ENCODE measurements at places on chromosomes 7 and 10.
A peak's percentile ranks its signal among the peaks of the same experiment; 100 is the strongest.

GRCh38 chr7:45400680-45401079, 173.5 kb upstream of the ADCY1 start:
- DNase-seq = no peak

DNA sequence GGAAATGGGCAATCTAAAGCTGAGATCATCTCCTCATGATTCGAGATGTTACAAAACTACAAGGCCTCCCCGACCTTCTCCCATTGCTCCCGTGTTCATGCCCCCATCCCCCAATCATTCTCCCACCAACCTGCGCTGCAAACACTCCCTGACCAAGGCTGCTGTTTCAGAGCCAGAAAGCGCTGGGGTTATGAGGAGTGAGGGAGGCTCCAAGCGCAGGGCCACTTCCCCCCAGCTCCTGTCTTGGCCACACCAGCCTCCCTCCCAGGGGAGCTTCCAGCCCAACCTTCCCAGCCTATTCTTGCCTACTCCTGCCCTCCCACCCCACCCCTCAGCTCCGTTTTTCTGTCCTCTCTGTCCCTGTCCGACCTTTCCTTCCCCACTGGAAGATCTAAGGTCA, 14.7 kb upstream of the NODAL start:
- no peak for DNase-seq

DNA sequence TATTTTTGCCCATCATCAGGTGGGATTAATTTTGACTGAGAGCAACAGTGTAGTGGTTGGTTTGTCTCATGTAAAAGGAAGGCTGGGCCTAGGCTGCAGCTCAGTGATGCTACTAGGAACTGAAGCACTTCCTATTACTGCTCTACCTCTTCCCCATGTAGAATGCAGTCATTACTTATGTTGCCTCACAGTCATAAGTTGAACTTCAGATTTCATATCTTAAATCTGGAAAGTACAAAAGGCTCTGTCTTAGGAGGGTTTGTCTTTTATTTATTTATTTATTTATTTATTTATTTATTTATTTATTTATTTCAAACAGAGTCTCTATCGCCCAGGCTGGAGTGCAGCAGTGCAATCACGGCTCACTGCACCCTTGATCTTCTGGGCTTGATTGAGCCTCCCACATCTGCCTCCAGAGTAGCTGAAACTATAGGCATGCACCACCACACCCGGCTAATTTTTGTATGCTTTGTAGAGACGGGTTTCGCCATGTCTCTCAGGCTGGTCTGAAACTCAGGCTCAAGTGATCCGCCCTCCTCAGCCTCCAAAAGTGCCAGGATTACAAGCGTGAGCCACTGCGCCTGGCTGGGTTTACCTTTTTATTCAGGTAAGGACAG, 721.7 kb upstream of the GALNT17 start:
- no peak for DNase-seq

- no peak for DNase-seq
Observed at GRCh38 chr10:71423250-71423649, 26.5 kb downstream of the CDH23 start.

DNA sequence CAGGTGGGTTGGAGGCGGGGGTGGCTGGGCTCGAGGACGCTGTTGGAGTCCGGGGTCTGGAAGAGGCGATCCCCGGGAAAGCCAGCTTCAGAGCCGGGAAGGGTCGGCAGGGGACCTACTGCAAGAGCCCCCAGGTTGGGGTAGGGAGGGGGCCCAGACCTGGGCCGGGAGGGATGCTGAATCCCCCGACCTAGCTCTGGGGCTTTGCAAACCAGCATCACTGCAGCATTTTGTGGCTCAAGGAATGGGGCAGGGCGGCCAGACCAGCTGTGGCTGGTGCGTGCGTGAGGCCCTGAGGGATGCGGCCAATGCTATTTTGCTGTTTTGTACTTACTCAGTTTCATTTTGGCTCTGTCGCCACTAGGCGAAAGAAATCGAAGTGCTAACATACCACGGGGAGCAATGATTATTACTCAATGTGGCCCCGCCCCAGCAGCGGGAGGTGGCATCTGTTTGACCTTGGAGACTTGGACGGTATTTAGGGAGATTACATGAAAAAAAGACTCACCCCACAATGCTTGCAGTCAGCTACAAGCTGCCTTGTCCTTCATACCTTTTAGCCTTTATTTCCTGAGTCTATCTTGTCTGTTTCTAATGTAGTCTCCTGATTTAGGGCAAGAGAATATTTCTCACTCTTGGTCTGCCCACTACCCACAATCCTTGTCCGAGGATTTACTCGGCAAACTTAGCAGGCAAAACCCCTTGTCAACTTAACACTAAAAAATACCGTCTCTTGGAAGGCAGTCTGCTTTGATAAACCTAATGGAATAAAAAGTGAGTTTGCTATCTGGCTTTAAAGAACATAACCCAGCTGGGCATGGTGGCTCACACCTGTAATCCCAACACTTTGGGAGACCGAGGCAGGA, 16.2 kb downstream of the HSPB1 start:
- peak; percentile 82 for DNase-seq

- no peak for DNase-seq
Observed at GRCh38 chr10:77620731-77621130, 16.9 kb downstream of the KCNMA1 start.

GRCh38 chr7:53119514-53119941, 84.1 kb downstream of the POM121L12 start:
- no peak for DNase-seq

DNA sequence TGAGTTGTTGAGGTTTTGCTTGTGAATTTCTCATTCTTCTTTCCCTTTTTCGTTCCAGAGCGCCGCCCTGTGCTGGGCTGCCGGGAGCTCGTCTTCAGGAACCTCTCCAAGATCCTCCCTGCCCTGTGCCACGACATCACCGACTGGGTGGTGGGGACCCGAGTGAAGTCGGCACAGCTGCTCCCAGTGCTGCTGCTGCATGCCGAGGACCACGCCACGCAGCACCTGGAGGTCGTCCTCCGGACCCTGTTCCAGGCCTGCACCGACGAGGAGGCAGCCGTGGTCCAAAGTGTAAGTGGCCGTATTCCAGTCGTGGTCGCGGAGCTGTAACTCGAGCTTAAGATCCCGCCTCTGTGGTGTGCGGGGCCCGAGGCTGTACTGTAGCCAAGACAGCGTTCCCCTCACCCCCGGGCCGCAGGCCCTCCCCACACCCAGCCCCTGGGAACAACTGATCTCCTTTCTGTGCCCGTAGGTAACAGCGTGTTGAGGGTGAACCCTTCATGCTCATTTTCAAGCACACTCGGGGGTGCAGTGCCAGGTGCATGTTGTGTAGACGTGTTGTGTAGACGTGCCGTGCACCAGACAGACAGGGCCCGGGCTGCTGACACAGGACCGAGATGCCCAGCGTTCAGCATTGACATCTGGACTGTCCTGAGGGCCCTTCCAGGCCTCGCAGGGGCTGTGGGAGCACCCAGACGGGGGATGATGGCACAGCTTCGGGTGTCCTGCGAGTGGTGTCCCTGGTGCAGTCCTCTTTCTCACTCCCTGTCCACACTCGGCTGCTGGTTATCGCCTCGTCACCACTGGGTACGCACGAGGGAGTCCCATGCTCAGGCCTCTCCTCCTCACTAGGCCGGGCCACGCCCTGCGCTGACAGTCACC, 27.7 kb upstream of the PRKAR1B start:
- no peak for DNase-seq

DNA sequence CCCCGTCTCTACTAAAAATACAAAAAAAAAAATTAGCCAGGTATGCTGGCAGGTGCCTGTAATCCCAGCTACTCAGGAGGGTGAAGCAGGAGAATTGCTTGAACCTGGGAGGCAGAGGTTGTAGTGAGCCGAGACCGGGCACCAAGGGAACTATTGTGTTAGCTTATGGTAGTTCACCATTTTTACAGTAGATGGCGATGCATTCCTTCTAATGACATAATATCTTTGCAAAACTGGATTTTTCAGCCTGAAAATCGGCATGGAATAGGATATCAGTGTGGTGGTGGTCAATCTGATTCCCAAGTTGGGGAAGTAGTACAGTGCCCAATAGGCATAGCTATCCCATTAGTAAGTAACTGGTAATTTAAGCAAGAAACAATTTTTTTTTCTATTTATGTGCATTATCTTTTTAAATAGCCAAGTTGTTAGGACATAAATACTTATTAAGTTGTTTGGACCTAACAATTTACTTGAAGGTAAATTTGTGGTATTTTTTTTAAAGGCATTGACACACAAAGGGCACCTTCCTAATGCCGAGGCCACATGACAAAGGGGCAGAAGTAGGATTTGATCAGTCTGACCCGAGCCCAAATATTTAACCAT, 17.6 kb upstream of the IMPDH1 start:
- DNase-seq = no peak

- DNase-seq = no peak
Observed at GRCh38 chr7:128757203-128757602, 18.0 kb downstream of the CALU start.

- DNase-seq = no peak
Observed at GRCh38 chr10:34489411-34489810, 325.7 kb downstream of the PARD3 start.

DNA sequence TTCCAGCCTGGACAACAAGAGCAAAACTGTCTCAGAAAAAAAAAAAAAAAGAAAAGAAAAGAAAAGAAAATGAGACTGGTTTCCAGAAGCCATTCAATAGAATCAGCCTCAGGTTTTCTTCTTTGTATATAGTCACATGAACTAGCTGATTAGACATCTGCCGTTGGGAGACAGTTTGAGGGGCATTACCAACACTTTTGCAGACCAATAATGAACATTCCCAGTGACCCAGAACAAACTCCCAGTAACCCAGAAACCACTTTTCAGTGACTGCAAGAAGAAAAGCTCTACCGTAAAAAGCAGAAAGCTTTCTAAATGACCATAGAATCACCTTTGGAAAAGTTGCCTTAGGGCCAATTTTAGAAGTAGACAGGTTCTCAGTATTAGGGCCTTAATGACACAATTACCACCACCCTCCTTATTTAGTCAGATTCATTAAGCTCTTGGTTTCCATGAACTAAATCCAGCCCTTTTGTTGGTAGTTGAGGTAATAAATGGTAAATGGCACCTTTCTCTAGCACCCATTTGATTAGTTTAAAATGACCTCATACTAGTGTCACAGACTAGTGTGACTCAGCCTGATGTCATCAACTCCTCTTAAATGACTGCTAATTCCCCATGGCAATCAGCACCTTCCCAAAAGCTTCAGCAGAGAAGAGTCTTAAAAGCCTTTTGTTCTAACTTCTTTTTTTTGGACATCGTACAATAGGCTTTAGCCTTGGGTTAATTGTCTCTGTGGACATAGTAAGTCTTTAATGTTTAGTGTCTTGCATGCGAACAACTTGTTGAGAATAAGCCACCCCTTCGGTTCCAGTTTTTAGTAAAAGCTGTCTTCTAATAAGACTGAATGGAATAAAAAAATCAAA, 33.6 kb upstream of the XRCC2 start:
- DNase-seq = no peak

DNA sequence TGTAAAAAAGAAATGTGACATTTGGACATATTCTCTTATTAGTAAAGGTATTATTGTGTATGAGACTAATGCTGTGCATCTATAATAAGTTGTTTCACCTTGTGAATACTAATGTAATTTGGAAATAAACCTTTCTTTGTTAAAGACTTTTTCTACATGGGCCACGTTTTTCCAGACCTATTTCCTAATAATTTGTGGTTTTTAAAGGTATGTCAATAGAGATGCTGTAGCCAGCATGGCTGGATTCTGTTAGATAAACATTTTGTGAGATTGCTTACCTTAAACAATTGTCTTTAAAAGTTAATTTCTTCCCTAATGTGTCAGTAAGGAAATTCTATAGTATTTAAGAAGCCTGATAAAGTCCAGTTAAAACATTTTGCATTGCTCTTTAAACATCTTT, 56.0 kb downstream of the KAT6B start:
- DNase-seq = no peak

DNA sequence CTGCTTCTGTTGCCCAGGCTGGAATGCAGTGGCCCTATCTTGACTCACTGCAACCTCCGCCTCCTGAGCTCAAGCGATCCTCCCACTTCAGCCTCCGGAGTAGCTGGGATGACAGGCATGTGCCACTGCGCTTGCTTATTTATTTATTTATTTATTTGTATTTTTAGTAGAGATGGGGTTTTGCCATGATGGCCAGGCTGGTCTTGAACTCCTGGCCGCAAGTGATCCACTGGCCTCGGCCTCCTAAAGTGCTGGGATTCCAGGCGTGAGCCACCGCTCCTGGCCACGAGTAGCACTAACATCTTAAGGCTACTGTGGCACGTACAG, 70.9 kb downstream of the CARD11 start:
- no peak for DNase-seq

- no peak for DNase-seq
Observed at GRCh38 chr10:76354212-76354738, 922.9 kb downstream of the LRMDA start.

DNA sequence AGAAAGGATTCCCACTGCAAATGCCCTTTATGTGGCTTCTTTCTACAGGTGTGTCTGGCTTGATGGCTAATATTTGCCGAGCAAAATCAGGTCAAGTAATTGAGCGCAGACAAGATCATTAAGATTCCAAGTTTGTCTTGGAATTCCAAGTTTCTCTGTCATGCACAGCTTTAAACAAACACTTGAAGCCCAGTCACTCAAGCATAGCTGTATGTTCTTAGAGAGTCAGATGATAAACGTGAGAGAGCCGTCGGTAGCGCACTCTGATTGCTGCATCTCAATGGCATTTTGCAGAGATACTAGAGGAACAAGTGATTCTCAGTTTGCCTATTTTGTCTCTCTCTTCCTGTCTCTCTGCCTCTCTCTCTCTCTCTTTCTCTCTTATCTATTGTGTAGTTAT, 658 bp downstream of the DMBT1 start:
- DNase-seq = no peak

GRCh38 chr7:35866186-35866585, 65.3 kb downstream of the SEPTIN7 start:
- no peak for DNase-seq

GRCh38 chr10:108275895-108276685, 1111.6 kb upstream of the SORCS1 start:
- DNase-seq = no peak

DNA sequence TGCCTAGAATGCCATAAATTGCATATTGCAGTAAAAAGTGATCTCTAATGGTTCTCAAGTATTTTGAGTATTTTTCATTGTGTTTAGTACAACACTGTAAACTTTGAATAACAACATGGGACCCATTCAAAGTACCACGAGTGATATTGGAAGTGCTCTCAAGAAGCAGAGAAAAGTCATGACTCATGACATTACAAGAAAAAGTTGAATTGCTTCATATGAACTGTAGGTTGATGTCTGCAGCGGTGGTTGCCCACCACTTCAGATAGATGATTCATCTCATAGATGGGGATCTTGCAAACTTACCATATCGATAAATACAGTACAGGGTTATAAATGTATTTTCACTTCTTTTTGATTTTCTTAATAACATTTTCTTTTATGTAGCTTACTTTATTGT, 33.9 kb downstream of the ENTPD1 start:
- DNase-seq = no peak

- no peak for DNase-seq
Observed at GRCh38 chr10:110803239-110803749, 68.4 kb upstream of the PDCD4 start.

- DNase-seq = no peak
Observed at GRCh38 chr7:98329100-98329790, 47.8 kb downstream of the BRI3 start.
